ENCODE measurements at places on chromosomes 4 and X. TPM values are rescaled to one million over a fixed set of nuclear protein-coding genes. Genes with fewer than 3 reads are reported as not detected.
A peak's percentile ranks its signal among the peaks of the same experiment; 100 is the strongest.

- peaks cover 52% of the 10 kb centered on the region for H3K4me1 ChIP-seq
- peak overlapping the region; percentile 83 for H3K4me3 ChIP-seq
- no peaks in the 10 kb centered on the region for H3K36me3 ChIP-seq
- H3K27ac ChIP-seq, result peak overlapping the region; percentile 94
- H3K27me3 ChIP-seq, result no peaks in the 10 kb centered on the region
Measured at GRCh38 chr4:39044956-39045826, 13.0 kb upstream of the TMEM156 start.

DNA sequence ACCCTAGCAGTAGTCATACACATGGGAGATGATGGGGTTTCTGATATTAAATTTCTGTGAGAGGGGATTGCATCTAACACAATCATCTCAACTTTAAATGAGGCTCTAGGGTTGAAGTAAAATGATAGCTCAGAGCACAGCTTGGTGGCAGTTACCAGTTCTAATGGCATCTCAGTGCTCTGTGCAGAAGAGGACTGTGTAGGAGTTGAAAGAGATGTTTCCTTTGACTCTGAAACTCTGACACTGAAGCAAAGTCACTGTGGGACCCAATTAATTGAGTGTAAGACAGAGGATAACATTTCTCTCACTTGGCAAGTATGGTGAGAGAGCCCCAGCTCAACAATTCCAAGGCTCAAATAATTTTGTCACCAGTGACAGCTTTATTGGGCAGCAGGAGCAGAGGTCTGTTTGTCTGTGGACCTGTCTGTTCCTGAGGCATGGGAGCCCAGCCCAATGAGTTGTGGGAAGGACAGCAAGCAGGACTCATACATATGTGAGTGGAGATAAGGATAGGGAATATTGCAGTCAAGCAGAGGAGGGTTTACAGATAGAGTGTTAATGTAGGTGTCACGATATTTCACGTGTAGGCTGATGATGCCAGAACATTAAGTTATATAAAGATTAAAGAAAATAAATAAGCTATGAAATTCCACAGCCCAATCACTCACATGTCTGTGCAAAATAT lies 76.7 kb upstream of the NAF1 start:
- H3K4me3 ChIP-seq, result no peak overlapping the region
- DNase-seq, result no peak
- H3K27me3 ChIP-seq, result no peaks in the 10 kb centered on the region
- no peaks in the 10 kb centered on the region for H3K36me3 ChIP-seq

DNA sequence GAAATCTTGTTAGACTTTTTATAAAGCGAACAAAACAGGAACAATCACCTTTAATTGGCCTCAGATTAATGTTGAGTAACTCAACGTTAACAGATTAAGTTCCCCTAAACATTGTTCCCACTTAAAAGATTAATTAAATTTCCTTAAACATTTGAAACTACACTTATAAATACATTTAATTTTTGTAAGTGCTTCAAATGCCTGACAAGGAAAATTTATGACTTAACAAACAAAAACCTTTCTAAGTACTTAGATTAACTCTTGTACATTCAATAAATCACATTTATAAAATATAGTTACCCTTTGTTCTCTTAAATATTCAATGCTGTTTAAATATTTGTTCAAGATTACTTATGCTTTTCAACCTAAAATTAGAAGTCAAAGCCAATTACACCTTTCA lies 39.4 kb upstream of the OCIAD2 start:
- no peaks in the 10 kb centered on the region for H3K27me3 ChIP-seq
- no peak overlapping the region for H3K27ac ChIP-seq
- no peaks in the 10 kb centered on the region for H3K36me3 ChIP-seq
- H3K4me1 ChIP-seq, result peaks cover 4% of the 10 kb centered on the region
- DNase-seq, result no peak
- no peak overlapping the region for H3K4me3 ChIP-seq

- H3K36me3 ChIP-seq, result no peaks in the 10 kb centered on the region
- H3K27ac ChIP-seq, result no peak overlapping the region
- no peak for DNase-seq
- H3K4me3 ChIP-seq, result no peak overlapping the region
Measured at GRCh38 chr4:176964116-176964691, 171.5 kb upstream of the VEGFC start.

The GPR119 gene
- total RNA-seq, result 0.55 TPM

GRCh38 chrX:29090811-29091210 lies 503.6 kb downstream of the IL1RAPL1 start:
- no peak overlapping the region for H3K4me3 ChIP-seq
- H3K36me3 ChIP-seq, result no peaks in the 10 kb centered on the region
- peak; percentile 43 for DNase-seq
- no peaks in the 10 kb centered on the region for H3K4me1 ChIP-seq
- no peaks in the 10 kb centered on the region for H3K27me3 ChIP-seq

DNA sequence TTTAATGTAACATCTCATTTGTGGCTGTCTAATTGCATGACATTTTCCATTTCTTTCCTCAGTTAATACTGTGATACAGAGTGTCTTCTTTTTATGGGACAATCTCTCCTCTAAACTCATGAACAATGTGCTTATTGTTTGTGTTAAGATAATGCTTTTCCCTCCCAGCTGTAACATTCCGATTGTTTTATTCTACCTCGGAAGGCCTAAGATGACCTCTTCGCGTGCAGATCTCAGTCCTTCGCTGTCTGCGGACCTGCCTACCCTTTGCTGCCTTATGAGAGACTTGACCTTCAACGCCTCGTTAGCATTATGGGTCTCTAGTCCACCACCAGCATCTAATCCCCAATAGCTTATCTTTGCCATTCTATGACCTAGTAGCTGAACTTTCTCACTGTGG lies 29.8 kb upstream of the ZFP42 start:
- H3K4me1 ChIP-seq, result no peaks in the 10 kb centered on the region
- no peaks in the 10 kb centered on the region for H3K27me3 ChIP-seq
- no peak overlapping the region for H3K4me3 ChIP-seq
- H3K36me3 ChIP-seq, result no peaks in the 10 kb centered on the region
- no peak overlapping the region for H3K27ac ChIP-seq
- DNase-seq, result no peak

GRCh38 chr4:102780476-102781144 lies 19.8 kb upstream of the MANBA start:
- H3K36me3 ChIP-seq, result no peaks in the 10 kb centered on the region
- peak; percentile 81 for DNase-seq
- no peak overlapping the region for H3K4me3 ChIP-seq
- no peaks in the 10 kb centered on the region for H3K27me3 ChIP-seq

The LONRF3 gene
- total RNA-seq, result 2.7 TPM

DNA sequence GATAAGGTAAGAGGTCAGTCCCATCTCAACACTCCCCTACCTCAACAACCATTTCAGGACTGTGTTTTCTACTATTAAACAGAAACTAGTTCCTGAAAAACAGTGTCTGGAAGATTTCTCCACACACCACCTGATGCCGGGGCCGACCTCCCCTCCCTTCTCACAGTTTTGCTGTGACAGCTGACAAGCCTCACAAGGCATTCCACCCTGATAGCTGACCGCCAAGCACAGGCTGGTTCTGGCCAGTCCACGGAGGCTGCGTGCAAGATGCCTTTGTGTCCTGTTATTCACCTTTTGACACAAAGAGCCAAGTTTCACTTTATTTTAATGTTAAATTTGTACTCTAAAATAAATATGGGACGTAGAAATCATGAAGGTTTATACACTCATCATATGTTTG lies 758.6 kb downstream of the PDHA2 start:
- no peak for DNase-seq
- H3K27me3 ChIP-seq, result no peaks in the 10 kb centered on the region
- no peaks in the 10 kb centered on the region for H3K36me3 ChIP-seq
- H3K4me3 ChIP-seq, result no peak overlapping the region
- H3K27ac ChIP-seq, result no peak overlapping the region
- no peaks in the 10 kb centered on the region for H3K4me1 ChIP-seq

DNA sequence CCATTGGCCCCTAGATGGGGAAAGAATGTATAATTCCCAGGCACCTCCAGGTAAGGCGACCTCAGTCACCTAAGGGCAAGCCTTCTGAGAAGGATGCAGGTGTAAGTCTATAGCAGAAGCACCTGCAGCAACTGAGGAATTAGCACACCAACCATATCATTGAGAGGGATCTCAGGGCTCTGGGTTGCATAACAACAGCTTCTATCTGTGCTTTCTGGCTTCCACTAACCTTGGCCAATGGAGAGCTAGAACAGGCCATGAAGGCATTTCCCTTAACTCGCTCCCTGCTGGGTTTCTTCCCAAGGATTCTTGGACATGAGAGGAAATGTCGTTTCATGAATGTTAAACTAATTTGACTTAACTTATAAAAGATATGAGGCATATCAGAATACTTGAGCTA lies 177.8 kb upstream of the GK2 start:
- no peaks in the 10 kb centered on the region for H3K27me3 ChIP-seq
- H3K4me3 ChIP-seq, result no peak overlapping the region
- no peak overlapping the region for H3K27ac ChIP-seq
- H3K36me3 ChIP-seq, result no peaks in the 10 kb centered on the region
- no peak for DNase-seq

The TAF7L gene
- not detected for total RNA-seq

DNA sequence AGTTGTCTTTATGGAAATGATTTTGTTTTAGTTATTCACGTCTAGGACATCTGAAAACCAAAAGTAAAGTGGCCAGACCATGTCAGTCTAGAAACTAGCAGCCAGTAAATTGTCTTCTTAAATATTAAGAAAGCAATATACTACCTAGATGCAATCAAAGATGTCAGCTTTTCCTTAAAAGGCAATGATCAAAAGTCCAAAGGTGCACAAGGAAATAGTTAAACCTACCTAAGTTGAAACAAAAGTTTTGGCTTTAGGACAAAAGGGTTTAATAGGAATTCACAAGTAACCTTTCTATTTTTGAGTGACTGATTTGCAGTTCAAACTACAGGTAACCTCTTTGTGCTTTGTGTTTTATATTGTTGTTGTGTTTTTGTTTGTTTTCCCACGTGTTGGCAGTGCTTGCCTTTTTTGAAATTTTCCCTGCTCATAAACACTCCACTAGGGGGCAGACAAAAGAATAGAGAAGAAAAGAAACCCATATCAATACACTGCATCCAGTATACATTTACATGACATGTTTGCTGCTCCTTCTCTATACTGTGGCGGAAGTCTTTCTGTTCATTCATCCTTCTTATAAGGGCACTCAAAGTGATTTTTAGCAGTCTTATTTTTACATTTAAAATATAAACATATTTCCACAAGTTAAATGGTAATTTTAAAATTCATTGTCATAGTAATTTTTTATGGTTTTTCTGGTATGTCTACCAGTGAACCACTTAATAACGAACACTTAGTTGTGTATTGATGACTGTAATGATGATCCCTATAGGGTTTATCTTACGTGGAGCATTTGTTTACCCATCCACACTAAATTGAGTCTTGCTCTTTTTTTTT lies 62.7 kb downstream of the GAB1 start:
- H3K36me3 ChIP-seq, result no peaks in the 10 kb centered on the region
- H3K27me3 ChIP-seq, result no peaks in the 10 kb centered on the region
- H3K4me1 ChIP-seq, result peaks cover 61% of the 10 kb centered on the region
- no peak overlapping the region for H3K4me3 ChIP-seq
- peak; percentile 44 for DNase-seq

DNA sequence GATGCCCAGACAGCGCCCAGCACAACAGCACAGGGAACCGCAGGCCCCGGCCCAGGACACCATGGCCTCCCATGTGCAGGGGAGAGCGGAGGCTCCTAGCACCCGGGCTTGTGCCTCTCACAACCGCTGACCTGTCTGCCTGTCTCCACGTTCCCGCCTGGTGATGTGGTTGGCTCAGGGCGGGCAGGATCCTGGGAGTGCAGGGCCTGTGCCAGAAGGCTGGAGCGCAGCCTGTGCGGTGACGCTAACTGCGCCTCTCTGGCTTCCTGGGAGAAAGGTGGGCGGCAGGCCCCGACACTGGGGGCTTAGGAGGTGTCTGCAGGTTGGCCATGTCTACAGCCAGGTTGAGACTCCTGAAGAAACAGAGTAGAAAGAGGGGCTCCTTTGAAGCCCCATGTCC lies 48.7 kb downstream of the CPZ start:
- no peak for DNase-seq
- H3K4me1 ChIP-seq, result no peaks in the 10 kb centered on the region
- no peaks in the 10 kb centered on the region for H3K27me3 ChIP-seq
- no peaks in the 10 kb centered on the region for H3K36me3 ChIP-seq

DNA sequence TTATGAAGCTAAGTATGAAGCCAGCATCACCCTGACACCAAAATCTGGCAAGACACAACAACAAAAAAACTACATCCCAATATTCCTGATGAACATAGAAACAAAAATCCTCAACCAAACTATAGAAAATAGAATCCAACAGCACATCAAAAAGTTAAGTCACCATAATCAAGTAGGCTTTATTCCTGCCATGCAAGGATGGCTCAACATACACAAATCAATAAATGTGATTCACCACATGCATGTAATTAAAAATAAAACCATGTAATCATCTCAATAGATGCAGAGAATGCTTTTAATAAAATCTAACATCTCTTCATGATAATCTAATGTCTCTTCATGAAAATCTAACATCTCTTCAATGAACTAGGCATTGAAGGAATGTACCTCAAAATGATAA lies 249.4 kb upstream of the GK2 start:
- no peak for DNase-seq
- H3K27me3 ChIP-seq, result no peaks in the 10 kb centered on the region
- no peak overlapping the region for H3K27ac ChIP-seq
- H3K4me3 ChIP-seq, result no peak overlapping the region
- no peaks in the 10 kb centered on the region for H3K4me1 ChIP-seq

- no peak overlapping the region for H3K27ac ChIP-seq
- no peak overlapping the region for H3K4me3 ChIP-seq
- H3K27me3 ChIP-seq, result no peaks in the 10 kb centered on the region
Measured at GRCh38 chr4:94571715-94572114, 120.0 kb downstream of the PDLIM5 start.

The OTC gene
- not detected for total RNA-seq

GRCh38 chrX:12229986-12230385 lies 91.7 kb downstream of the FRMPD4 start:
- no peaks in the 10 kb centered on the region for H3K36me3 ChIP-seq
- no peaks in the 10 kb centered on the region for H3K4me1 ChIP-seq
- H3K4me3 ChIP-seq, result no peak overlapping the region
- no peak overlapping the region for H3K27ac ChIP-seq
- no peak for DNase-seq

DNA sequence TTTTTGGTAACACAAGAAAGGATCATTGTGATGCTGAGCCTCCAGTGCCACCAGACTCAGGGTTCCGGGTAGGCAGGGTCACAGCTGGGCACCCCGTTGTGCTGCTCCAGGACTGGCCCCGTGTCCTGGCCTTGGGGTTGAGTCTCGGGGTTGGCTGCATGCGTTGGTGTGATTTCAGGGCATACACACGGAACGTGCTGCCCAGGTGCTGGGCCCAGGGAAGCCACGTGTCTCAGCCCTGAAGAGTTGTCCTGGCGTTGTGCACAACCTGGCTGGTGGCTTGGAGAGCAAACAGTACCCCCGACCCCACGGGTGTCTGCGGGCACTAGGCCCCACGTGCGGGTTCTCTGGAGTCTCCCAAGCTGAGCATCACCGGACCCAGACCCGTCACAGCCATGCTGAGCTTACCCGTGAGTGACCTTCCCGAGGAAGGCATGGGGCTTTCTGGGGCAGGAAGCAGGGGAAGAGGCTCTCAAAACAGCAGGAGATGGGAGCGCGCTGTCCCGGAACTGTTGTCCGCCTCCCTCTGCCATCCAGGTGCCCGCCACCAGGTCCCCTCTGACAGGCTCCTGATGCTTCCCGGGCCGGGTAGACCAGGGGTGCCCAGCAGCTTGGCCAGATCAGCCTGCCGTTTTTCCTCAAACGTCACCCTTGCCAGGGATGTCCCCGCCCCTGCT lies 66.1 kb upstream of the ENPP6 start:
- H3K27me3 ChIP-seq, result no peaks in the 10 kb centered on the region
- no peak overlapping the region for H3K4me3 ChIP-seq
- H3K27ac ChIP-seq, result peak overlapping the region; percentile 44
- H3K36me3 ChIP-seq, result no peaks in the 10 kb centered on the region
- no peak for DNase-seq
